Ammon's horn (tissue), 1 donor: ENCODE measurements at places on chromosomes 1 and 21.
A peak's percentile ranks its signal among the peaks of the same experiment; 100 is the strongest.

DNA sequence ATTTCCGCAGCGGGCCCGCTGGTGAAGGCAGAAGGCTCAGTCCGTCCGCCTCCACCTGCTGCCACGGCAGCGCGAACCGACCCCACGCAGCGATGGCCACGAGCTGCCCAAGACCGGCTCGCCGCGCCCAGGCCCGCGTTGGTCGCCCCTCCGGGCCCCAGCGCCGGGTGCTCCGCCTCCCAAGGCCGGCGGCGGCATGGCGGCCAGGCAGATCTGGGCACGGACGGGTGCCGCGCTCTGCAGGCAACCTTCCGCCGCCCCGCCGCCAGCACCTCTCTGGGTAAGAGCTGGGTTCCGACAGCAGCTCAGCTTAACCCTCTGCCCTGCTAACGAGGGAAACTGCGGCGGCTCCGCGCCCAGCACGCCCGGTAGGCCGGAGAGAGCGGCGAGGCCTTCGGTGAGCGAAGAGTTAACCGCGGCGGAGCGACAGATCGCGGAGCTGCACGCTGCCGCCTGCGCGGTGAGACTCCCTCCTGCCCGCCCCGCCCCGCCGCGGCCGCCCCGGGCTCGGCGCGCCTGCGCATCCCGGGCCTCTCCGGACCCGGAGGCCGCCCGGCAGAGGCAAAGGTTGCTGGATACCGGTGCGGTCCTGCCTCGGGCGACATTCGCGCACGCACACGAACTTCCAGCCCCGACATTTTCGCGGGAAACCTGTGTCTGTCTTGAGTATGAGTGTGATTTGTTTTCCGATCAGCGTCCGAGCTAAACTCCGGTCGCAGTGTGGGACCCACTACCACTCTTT is at the start of gene C1orf53:
TSS of gene C1orf53 (plus strand) at position 177 of the 742 bp plus-strand sequence. CDS start at position 197, 20 bp downstream.
- DNase-seq, result peak; percentile 94

GRCh38 chr21:43681650-43682049 is 22.3 kb downstream of the RRP1B start:
- DNase-seq, result no peak

- no peak for DNase-seq
Observed at GRCh38 chr21:28906841-28907240, 85.8 kb downstream of the LTN1 start.

GRCh38 chr1:228225740-228226139 is 17.9 kb downstream of the OBSCN start:
- DNase-seq, result no peak

DNA sequence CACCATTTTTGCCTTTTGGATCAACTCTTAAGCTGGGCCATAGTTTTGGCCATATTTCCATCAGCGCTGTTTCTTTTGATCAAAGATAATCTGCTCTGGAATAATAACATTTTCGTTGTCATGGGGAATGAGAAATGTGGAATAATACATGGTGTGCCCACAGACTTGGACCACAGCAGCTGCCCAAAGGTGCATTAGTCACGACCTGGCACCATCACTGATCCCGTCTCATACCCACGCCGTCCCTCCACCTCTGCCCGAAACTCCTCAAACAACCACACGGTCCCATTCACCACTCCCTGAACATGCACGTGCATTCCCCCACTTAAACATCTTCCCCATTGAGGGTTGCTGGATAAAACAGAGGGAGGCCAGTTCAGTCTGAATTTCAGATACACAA is 76.9 kb downstream of the SLC66A1 start:
- no peak for DNase-seq

DNA sequence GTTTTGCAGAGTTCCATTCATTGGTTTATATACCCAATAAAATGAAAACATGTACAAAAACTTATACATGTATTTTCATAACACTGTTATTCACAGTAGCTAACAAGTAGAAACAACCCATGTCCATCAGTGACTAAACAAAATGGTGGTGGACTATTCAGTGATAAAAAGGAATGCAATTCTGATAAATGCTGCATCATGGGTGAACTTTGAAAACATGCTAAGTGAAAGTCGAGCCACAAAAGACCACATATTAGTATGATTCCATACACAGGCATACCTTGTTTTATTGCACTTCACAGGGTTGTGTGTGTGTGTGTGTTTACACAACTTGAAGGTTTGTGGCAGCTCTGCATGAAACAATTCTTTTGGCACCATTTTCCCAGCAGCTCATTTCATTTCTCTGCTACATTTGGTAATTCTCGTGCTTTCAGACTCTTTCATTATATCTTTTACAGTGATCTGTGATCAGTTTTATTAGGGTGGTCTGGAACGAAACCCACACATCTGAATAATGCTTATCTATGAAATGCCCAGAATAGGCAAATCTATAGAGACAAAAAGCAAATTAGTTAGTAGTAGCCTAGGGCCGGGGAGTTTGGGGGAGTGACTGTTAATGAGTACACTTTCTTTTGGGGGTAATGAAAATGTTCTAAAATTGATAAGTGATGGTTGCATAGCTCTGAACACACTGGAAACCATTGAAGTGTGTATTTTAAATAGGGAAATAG is 27.2 kb downstream of the RNF11 start:
- no peak for DNase-seq

DNA sequence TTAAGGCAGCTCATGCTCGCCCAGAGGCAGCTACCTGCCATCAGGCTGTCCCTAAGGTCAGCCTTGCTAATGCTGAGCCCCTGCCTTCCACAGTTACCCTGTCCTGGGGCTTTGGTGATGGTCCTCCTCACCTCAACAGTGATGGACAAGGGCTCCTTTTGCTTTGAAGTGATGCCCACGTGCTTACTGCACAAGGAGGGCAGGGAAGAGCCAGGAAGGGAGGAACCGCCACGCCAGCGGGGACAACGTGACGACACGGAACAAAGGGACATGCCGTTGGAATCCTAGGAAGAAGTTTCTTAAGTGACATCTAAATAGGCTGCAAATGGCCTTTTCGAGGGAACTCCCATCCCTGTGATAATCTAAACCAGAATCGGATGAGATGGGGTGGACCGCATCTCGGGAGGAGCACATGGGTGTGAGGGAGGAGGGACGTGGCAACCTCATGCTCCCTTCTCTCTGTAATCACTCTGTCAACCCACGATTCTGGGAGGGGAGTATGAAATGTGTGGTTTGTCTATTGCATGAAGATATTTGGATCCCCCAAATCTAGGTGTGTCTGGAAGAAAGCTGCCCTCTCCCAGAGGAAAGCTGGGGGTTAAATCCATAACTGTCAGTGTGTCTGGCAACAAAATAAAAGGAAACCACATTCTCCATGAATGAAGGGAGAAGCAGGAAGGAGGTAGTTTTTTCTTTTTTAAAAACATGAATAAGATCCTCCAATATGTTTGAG is 110.9 kb upstream of the IRF2BP2 start:
- no peak for DNase-seq

- DNase-seq, result peak; percentile 43
Observed at GRCh38 chr1:209434066-209434465, 149.4 kb upstream of the CAMK1G start.

DNA sequence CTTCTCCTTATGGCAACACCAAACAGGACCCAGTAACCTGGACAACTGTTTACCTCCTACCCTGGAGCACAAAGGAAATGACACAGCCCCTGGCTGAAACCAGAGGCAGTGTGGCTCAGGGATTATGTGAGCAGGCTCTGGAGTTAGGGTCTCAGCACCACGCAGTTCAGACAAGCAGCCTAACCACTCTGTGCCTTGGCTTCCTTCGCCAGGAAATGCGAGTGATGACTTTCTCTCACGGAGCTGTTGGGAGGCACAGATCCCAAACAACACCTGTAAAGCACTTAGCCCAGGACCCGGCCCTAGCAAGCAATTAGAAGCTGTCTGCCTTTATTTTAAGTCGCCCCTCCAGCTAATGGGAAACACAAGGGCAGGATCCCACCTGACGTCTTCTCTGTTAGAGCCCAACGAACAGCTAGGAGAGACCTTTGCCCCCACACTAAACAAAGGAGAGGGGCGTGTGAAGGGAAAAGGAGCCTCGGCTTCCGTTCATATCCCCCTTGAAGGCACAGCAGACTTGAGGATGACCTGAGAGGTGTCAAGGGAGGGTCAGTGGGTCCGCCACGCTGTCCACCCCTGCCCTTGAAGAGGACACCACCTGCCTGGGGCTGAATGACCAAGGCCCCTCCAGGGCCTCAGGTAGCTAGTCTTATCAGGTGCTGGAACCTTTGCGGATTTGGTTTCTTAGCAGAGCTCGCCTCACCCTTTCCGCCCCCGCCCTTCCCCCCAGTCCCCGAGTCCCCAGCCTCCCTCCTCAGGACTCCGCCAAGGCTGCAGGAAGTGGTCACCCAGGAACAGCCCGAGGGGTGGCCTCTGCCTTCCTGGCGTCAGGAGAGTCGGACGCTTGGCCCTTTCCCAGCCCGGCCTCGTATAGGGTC is 860 bp downstream of the TMEM63A start:
- DNase-seq, result no peak

- DNase-seq, result no peak
Observed at GRCh38 chr1:1074631-1075147, 583 bp upstream of the RNF223 start.

GRCh38 chr21:27423038-27423437 is 456.1 kb upstream of the ADAMTS5 start:
- no peak for DNase-seq

- DNase-seq, result peak; percentile 92
Observed at GRCh38 chr1:24289937-24290595, 29.1 kb upstream of the GRHL3 start.

- DNase-seq, result peak; percentile 29
Observed at GRCh38 chr1:229155472-229155871, 115.4 kb upstream of the RAB4A start.

DNA sequence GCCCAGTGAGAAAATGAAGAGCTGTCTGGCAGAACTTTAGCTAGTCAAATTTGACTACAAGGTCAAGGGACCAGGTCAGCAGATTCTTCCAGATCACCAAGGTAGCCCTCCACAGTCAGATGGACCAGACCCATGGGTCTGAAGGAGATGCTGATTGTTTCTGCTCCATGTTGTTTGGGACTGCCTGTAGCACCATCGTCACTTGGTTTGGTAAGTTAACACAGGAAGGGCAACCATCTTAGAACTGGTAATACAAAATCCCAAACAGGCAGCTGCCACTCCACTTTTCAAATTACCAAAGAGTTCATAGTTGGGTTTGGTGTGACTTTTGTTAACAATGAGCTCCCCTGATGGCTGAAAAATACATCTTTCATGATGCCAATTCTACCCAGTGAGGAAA is 9.0 kb downstream of the ITPKB start:
- no peak for DNase-seq

GRCh38 chr1:2251786-2252185 is 23.7 kb downstream of the SKI start:
- DNase-seq, result no peak

DNA sequence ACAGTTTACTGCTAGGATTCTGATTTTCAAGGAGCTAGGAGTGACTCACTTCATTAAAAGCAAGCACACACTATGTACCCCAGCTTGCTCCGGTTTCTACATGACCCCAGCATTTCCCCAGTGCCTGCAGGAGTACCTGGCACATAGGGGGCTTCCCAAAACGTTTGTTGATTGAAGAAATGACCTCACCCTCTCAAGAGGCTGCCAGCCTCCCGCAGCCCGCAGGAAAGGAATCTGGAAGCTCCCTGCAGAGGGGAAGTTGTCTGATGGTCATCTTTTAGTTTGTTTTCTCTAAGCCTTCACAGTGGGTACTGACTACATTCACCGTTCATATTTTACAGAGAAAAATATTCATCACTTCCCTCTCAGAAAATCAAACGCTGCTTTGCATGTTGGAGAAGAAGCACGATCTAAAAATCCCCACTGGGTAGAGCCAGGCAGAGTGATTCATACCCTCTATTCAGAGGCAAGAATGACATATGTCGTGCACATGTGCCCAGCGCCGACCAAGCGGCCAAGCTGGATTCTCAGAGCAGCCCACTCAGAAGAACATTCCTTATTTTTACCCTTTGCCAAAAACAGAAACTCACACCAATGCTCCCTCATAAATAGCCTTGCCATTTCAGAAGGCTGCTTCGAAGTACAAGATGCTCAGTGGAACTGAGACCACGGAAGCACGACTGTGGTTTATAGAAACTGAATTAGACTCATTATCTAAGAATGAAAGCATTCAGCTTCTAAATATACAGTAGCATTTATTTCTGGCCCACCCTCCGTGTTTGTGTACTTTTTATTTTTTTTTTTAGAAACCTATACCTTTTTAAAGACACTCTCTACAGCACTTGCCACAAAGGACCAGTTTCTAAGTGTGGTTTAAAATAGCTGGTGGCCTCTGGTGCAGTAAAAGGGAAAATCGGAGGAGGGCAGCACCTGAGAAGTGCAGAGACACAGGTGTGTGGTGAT is 143.2 kb downstream of the MIS18A start:
- DNase-seq, result peak; percentile 66

DNA sequence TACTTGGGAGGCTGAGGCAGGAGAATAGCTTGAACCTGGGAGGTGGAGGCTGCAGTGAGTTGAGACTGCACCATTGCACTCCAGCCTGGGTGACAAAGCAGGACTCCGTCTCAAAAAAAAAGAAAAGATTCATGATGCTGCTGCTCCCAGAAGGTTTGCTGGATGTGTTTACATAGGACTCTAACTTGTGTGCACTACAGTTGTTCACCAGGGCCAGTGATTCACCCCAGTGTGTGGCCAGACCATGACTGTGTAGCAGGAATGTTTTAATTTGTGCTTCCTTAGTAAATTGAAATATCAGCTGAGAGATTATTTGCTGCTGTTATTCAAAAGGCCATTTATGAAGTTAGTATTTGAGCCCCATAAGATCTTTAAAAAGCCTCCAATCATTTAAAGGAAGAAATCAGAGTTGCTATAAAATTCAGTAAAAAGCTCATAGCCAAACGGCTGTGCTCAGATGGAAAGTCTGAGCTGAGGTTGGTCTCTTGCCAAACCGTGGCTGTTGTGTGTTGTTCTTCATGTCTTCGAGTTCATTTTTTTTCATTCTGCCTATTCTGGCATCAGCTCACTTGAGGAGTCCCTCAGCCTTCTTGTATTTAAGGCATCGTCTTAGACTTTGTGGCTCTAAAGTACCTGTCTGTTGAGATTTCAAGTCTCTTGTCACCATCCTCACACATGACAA is 18.1 kb upstream of the PGD start:
- peak; percentile 59 for DNase-seq

- DNase-seq, result no peak
Observed at GRCh38 chr21:44579056-44579832, 1.2 kb downstream of the KRTAP10-5 start.

GRCh38 chr1:6281511-6282402 is 20.9 kb upstream of the GPR153 start:
- no peak for DNase-seq

DNA sequence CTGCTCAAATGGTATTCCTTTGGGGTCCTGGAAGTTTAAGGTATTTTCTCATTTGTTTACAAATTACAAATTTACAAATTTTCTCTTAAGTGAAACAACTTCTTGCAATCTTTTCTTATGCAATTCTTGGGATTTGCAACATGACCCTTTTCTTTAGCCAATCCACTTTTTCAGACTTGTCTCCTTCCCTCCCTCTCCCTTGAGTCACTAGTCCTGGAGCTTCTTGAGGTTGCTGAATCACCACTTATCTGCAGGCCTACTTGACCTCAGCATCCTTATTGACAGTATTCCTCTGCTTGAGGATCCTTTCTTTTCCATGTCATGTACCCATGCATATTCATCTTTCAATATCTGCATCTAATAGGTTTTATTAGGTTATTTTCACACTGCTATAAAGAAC is 302.8 kb upstream of the ADAMTS5 start:
- no peak for DNase-seq
